ENCODE measurements at places on chromosomes 13 and 19. TPM values are rescaled to one million over a fixed set of nuclear protein-coding genes. Genes with fewer than 3 reads are reported as not detected.

The ZNF507 gene
- total RNA-seq, result 40.5 TPM

The PSPN gene
- total RNA-seq, result 3.3 TPM

The TTC9B gene
- total RNA-seq, result not detected

The ZNF813 gene
- total RNA-seq, result 10.8 TPM

The TECR gene
- 68.9 TPM for total RNA-seq

The TYROBP gene
- total RNA-seq, result 3.3 TPM

The ACER1 gene
- not detected for total RNA-seq

The OR7D2 gene
- total RNA-seq, result 0.07 TPM

The C19orf67 gene
- total RNA-seq, result not detected

The ZNF724 gene
- 10.0 TPM for total RNA-seq

The THSD8 gene
- total RNA-seq, result 2.1 TPM

The TMEM38A gene
- 6.7 TPM for total RNA-seq

The TEX29 gene
- total RNA-seq, result 0.86 TPM

The ZNF726 gene
- 8.3 TPM for total RNA-seq
